ENCODE measurements at places on chromosomes 7 and 10. TPM values are rescaled to one million over a fixed set of nuclear protein-coding genes. Genes with fewer than 3 reads are reported as not detected.

The SMKR1 gene
- total RNA-seq = not detected

- no peak for DNase-seq
Measured at GRCh38 chr10:47121336-47121735, 178.7 kb upstream of the GDF10 start.

GRCh38 chr7:69399401-69399800, 198.9 kb upstream of the AUTS2 start:
- DNase-seq = no peak

The KCNIP2 gene
- total RNA-seq = 3.5 TPM

DNA sequence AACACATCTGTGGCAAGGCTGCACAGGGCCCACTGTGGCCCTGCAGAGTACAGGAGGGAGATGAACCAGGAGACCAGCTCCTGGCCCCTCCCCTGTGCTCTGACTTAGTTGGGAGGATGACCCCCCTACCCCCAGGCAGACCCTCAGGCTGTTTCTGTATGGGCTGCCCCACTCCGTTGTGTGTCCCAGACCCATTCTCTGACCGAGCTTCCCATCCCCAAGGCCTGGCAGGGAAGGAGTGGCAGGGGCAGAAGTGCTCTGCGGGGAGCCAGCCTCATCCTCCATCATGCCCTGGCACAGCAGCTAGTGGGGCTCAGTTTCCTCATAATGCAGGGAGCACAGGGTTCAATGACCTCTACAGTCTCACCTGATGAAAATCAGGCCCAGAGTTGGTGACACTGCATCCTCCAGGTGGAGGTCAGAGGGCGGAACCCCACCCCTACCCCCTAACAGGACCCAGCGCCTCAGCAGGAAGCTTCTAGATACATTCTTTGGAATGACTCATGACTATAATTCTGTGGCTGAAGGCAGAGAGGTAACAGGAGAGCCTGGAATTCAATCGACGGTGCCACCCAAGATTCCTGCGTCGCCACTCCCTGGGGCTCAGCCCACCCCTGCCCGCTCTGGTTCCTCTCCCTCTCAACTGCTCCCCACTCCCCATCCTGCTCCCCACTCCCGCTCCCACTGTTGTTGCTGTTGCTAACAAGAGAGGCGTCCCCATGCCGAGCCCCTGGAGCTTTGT, 18.2 kb downstream of the PODXL start:
- DNase-seq = no peak
